ENCODE measurements at places on chromosomes 7 and 10.

DNA sequence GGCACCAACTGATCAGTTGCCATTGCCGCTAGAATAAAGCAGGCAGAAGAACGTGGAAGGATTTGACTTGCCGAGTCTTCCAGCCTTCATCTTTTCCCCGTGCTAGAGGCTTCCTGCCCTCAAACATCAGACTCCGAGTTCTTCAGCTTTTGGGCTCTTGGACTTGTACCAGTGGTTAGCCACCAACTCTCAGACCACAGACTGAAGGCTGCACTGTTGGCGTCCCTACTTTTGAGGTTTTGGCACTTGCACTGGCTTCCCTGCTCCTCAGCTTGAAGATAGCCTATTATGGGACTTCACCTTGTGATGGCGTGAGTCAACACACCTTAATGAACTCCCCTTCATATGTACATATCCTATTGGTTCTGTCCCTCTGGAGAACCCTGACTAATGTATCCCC, 57.3 kb upstream of the KCND2 start:
- DNase-seq, result no peak

- DNase-seq, result no peak
These were observed 120.3 kb downstream of the LMBR1 start for GRCh38 chr7:156772725-156773124.

GRCh38 chr7:7521259-7521658, 14.4 kb downstream of the COL28A1 start:
- no peak for DNase-seq

DNA sequence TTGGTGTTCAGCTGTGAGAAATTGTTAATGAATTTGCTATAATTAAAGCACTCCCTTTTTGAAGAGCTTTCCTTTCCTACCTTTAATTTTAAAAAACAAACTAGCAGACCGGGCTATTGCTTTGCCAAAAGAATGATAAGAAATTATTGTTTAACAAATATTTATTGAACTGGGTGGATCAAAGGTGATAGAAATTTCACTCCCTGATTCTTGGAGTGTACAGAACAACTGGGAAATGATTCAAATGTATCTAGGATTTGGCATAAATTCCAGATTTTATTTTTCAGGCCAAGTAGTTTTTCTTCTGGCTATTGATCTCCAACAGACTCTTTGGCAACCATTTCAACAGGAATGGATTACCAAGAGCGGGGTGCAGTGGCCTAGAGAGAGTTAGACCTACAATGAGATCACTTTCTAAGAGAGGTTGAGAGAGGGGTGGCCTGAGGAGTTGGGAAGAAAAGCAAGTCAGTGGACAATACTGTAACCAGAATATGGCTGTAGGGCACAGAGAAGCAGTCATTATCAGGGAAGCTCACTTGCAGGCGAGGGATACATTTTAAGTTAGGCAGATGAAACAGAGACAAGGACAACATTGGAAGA, 71.9 kb downstream of the PLXDC2 start:
- no peak for DNase-seq

- no peak for DNase-seq
These were observed 7.6 kb downstream of the CALCR start for GRCh38 chr7:93566876-93567275.

DNA sequence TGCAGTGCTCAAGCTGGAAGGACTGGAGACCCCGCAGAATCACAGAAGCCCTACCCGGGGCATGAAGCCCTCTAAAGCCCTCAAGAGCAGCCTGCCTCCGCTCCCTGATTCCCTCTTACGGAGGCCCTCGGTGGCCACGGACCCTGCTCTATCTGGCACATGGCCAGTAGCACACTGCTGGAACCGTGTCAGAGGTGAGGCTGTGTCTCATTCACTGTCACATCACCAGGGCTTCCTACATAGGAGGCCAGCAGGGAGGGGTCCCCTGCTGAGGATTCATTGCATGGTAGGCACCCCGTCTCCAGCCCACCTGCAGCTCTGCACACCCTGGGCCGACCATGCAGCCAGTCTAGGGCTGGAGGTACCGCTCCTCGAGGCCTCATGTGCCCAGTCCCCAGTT, 259.2 kb downstream of the TNS3 start:
- DNase-seq, result no peak

DNA sequence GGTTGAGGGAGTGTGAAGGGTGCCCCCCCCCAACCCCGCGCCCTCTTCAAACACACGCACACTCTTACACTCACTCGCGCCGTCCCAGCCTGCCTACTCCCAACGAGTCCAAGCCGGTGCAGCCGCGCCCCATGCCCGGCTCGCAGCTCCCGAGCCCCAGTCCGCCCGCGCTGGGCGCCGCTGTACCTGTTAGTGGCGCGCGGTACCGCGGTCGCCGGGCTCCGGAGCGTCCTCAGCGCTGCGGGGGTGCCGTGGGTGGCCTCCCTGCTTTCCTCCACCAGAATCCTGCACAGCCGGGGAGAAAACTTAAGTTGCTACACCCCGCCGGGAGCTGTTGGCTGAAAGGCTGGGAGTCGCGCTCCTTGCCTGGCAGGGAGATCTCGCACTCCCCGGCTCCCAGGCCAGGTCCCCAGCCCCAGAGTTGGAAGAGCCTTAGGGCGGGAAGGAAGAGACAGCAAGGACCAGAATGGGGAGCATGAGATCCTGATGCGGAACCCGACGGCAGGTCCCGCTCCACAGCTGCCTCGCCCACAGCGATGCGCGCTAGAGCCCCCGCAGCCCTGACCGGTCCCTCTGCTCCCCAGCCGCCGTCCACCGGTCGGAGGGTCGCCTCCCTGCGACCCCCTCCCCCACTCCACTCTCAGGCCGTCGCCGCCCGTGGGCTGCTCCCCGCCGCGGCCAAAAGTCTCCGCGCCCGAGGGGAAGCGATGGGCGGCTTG, 863 bp downstream of the ST8SIA6 start:
- peak; percentile 35 for DNase-seq

GRCh38 chr10:79269443-79269842, 77.8 kb upstream of the PPIF start:
- DNase-seq, result no peak

DNA sequence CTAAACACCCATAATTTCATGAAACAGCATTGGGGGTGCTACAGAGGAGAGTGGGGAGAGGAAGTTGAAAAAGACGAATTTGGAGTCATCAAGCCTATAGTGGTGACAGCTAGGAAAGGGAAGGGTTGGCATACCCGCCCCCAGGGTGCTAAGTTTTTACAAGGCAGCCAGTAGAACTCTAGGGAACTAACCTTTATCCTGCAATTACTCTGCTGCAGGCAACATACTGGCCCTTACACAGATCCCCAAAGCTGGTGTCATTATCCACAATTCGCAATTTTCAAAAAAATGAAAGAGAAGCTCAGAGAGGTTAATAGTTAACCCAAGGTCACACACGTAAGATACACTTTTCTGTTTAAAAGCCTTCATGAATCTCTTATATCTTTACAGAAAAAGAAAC, 14.2 kb upstream of the SLC35B4 start:
- no peak for DNase-seq

DNA sequence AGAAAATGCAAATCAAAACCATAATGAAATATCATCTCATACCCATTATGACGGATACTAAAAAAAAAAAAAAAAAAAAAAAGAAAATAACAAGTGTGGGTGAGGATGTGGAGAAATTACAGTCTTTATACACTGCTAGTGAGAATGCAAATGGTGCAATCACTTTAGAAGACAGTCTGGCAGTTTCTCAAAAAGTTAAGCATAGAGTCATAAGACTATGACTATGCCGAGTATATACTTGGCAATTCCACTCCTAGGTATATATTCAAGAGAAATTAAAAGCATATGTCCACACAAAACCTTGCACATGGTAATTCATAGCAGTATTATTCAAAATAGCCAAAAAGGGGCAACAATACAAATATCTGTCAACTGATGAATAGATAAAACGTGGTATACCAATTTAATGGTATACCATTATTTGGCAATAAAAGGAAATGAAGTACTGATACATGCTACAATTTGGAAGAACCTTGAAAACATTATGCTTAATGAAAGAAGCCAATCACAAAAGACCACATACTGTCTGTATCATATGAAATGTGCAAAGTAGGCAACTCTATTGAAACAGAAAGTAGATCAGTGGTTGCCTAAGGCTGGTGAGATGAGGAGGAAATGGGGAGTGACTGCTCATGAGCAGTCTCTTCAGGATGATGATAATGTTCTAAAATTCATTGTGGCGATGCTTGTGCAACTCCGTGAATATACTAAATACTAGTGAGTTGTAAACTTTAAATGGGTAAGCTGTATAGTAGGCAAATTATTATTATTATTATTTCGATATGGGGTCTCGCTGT, 90.1 kb upstream of the NANOS1 start:
- DNase-seq, result no peak

DNA sequence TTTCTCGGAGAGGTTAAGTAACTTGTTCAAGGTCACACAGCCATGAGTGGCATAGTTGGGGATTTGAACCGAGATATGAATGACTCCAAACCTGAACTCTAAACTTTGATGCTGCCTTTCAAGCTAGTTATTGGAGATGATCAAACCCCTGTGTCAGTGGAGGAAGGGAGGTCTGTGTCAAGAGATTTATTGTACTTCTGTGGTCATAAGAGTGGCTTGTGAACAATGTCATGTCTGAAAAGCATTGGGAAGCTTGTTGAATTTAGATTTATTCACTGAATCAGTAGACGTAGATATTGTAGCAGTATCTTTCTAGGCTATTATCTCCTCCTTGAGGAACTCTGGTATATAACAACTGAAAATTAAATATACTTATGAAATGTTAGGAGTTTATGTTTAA, 27.3 kb downstream of the SNX10 start:
- no peak for DNase-seq

DNA sequence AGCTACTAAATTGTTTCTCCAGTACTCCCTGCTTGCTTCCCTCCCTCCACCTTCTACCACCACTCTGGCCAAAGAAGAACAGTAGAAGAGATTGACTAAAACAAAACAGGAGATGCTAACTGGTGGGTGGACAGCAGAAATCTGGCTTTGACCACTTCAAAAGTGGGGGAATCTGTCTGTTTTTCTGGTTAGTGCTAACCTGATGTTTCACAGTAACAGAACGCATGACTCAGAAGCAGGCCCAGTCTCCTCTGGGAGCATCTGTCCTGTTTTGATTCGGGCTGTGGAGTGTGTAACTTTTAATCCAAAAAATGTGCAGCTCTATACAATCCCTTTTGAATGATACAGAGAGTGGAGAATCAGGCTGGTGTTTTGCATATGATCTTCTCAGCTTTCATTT, 32.7 kb upstream of the ZNF438 start:
- no peak for DNase-seq

DNA sequence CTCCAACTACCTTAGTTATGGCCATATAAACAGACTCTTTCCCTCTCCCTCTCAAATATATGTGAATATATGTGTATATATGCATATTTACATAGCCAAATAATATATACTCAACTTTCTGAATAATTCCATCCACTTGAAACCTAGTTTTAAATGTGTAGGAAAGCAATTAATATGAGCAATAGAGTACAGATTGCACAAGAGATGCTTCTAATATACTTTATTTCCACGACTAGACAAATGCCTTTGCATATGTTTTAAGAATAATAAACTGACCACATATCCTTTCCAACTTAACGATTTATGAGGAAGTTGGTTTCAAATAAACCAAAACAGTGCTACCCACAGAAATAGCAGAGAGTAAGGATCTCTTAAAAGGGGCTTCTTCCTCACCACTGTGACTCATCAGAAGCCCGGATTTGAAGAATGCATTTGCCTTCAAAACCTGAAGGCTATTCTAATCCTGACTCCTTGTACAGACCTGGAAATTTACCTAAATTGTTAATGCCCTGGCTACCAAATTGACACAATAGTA, 266.3 kb downstream of the AHR start:
- no peak for DNase-seq

GRCh38 chr7:100157334-100158228, 942 bp downstream of the TRAPPC14 start:
- no peak for DNase-seq

- DNase-seq, result no peak
These were observed 108.7 kb upstream of the DGKB start for GRCh38 chr7:15011289-15011688.

DNA sequence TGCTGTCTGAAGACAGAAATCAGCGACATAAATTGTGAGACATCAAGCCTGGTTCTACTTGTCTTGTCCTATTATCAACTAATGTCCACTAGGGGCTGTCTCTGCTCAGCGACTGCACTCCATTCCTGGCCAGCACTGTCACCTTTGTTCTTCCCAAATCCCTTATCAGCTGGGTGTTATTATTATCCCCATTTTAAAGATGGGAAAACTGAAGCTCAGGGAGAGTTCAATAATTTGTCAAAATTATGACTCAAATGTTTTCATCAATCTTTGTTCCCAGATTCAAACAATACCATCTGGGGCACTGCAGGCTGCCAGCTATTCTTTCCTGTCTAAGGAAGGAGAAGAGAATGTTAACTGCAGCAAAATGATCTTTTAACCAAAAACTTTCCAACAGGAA, 431.6 kb upstream of the NFE2L3 start:
- DNase-seq, result no peak

- no peak for DNase-seq
These were observed 93.4 kb upstream of the PDLIM1 start for GRCh38 chr10:95384011-95384704.

DNA sequence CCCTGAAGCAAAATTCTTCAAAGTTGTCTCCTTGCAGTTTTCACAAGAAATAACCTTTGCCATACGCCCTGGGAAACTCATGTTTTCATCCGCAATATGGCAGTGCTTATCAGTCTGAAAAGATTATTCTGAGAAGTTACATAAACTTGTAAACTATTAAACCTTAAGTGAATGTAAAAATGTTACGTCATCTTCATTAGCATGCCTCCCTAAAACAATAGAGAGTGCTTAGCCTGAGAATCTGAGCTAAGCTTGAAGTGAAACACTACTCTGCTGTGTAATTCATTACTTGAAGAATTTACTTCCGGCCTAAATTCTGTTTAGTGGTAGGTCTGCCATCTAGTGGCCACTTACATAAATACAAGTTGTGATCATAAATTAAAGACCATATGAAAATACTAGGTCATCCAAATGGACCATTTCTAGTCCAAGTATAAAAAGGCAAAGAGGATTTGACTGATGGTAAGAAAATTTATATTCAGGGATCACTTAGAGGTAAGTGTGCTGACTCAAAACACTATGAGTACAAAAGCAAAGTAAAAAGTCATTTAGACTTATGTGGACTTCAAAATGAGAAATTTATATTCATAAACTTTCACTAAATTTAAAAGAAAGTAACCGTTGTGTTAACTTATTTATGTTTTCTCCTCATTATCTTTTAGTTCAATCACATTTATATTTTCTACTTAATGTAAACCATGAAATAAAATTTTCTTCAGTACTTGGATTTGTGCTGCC, 745.1 kb upstream of the LRRTM3 start:
- peak; percentile 35 for DNase-seq

DNA sequence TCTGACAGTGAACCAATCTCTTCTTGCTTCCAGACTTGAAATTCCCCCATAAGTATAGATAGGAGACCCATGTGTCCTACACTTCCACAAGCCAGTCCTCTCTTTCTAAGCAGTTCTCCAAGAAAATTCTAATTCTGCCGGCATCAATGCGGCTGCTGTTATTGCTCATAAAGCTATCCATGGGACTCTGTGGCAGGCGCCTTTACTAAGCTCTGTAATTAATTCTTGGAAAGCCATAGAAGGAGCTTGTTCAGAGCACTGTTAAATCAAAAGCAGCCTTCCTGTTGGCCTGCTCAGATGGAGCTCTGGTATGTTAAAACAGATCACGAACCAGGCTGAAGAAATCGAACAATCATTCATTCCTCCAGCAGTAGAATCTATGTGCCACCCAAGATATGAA, 244.3 kb upstream of the NFE2L3 start:
- no peak for DNase-seq
